Astrocyte (in vitro differentiated cells and primary cell): ENCODE measurements at places on chromosomes 5 and 9. TPM values are rescaled to one million over a fixed set of nuclear protein-coding genes. Genes with fewer than 3 reads are reported as not detected.
A peak's percentile ranks its signal among the peaks of the same experiment; 100 is the strongest.

DNA sequence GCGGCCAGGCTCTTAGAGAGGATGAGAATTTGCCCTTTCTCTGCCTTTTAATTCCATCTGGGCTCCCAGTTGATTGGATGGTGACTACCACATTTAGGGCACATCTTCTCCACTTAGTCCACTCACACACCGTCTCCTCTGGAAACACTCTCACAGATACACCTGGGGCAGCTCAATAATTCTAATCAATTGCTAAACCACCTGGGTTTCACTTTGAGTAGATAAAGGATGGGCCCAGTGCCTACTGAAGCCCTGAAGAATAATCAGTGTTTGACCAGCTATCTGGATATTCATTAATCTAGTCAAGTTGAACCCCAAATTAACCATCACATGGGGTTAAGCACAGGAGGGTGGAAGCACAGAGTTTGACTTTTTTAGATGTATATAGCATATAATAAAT, 19.1 kb downstream of the MAN2A1 start:
- DNase-seq = no peak
- no peak overlapping the region for H3K27ac ChIP-seq
- H3K27me3 ChIP-seq = no peaks in the 10 kb centered on the region
- H3K4me3 ChIP-seq = no peak overlapping the region
- no peaks in the 10 kb centered on the region for H3K36me3 ChIP-seq

DNA sequence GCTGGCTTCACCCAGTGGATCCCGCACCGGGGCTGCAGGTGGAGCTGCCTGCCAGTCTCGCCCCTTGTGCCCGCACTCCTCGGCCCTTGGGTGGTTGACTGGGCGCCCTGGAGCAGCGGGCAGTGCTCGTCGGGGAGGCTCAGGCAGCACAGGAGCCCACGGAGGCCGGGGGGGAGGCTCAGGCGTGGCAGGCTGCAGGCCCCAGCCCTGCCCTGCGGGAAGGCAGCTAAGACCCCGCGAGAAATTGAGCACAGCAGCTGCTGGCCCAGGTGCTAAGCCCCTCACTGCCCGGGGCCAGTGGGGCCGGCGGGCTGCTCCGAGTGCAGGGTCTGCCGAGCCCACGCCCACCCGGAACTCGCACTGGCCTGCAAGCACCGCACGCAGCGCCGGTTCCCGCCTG, 3.7 kb upstream of the ADAMTS6 start:
- no peak overlapping the region for H3K27ac ChIP-seq
- no peak for DNase-seq
- H3K4me3 ChIP-seq = no peak overlapping the region
- no peaks in the 10 kb centered on the region for H3K36me3 ChIP-seq
- no peaks in the 10 kb centered on the region for H3K27me3 ChIP-seq

DNA sequence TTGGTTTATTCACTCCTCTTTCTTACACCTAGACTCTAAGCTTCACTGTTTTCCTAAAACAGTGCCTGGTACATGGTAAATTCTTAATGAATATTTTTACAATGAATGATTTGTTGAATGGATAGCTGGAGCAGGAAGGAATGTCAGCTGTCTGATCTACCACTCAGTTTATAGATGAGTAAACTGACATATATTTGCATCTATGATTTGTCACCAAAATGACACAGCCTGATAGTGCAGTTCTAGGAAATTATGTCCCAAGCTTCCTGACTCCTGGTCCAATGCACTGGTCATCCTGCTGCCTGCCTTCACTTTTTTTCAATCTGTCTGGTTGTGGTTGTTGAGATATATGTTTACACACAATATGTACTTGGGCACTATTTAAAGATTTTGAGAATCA, 651.7 kb upstream of the WWC1 start:
- H3K4me1 ChIP-seq = peaks cover 40% of the 10 kb centered on the region
- no peaks in the 10 kb centered on the region for H3K27me3 ChIP-seq

GRCh38 chr5:165579911-165580310, 2074.5 kb downstream of the MAT2B start:
- H3K36me3 ChIP-seq = no peaks in the 10 kb centered on the region
- DNase-seq = peak; percentile 45
- no peak overlapping the region for H3K27ac ChIP-seq
- H3K4me3 ChIP-seq = no peak overlapping the region
- H3K4me1 ChIP-seq = no peaks in the 10 kb centered on the region

- H3K27me3 ChIP-seq = no peaks in the 10 kb centered on the region
- DNase-seq = no peak
- peaks cover under 1% of the 10 kb centered on the region for H3K36me3 ChIP-seq
- no peak overlapping the region for H3K27ac ChIP-seq
- peaks cover 7% of the 10 kb centered on the region for H3K4me1 ChIP-seq
These were observed 17.6 kb downstream of the TRMO start for GRCh38 chr9:97904725-97905124.

GRCh38 chr5:78008356-78008967, 232.3 kb upstream of the TBCA start:
- H3K36me3 ChIP-seq = no peaks in the 10 kb centered on the region
- DNase-seq = peak; percentile 18
- no peak overlapping the region for H3K4me3 ChIP-seq
- no peaks in the 10 kb centered on the region for H3K27me3 ChIP-seq

DNA sequence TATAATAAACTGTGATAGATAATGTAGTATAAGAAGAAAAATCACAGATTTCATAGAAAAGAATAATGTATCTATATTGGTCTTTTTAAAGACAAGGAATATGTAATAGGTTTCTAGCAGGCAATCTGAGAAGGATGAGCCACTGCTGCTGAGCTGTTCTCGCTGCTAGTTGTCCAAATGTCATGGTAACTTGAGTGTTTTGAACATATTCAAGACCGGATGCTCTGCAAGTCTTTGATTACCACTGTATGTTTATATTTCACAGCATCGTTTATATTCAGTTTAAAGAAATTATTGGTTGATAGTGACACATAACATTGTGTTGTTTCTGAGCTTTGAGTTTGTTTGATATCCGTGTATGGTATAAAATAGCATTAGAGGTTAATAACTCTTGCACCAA, 9.6 kb downstream of the C5orf47 start:
- no peaks in the 10 kb centered on the region for H3K4me1 ChIP-seq
- no peak overlapping the region for H3K27ac ChIP-seq

GRCh38 chr9:116482740-116483139, 204.4 kb upstream of the TRIM32 start:
- no peak overlapping the region for H3K27ac ChIP-seq
- no peak overlapping the region for H3K4me3 ChIP-seq
- no peaks in the 10 kb centered on the region for H3K4me1 ChIP-seq

GRCh38 chr5:1952444-1953099, 69.8 kb upstream of the IRX4 start:
- no peaks in the 10 kb centered on the region for H3K27me3 ChIP-seq
- H3K4me3 ChIP-seq = no peak overlapping the region
- no peak overlapping the region for H3K27ac ChIP-seq
- DNase-seq = no peak

GRCh38 chr9:36734737-36735136, 162.0 kb downstream of the MELK start:
- peaks cover 2% of the 10 kb centered on the region for H3K4me1 ChIP-seq
- H3K4me3 ChIP-seq = no peak overlapping the region
- peaks cover 9% of the 10 kb centered on the region for H3K27me3 ChIP-seq
- H3K27ac ChIP-seq = no peak overlapping the region
- no peak for DNase-seq

Gene RELL2
- total RNA-seq = 12.2 and 12.9 TPM in 2 replicates

Gene PKD2L2
- total RNA-seq = not detected in 2 replicates

Gene PCDHGB2
- 1.4 TPM in 2 replicates for total RNA-seq

Gene P4HA2
- total RNA-seq = 214 and 302 TPM in 2 replicates

Gene IER5L
- total RNA-seq = 47.0 and 55.0 TPM in 2 replicates
